ENCODE measurements at places on chromosomes 6 and 20.

GRCh38 chr6:157380458-157380778 is 572 bp upstream of the ZDHHC14 start:
- DNase-seq = no peak

DNA sequence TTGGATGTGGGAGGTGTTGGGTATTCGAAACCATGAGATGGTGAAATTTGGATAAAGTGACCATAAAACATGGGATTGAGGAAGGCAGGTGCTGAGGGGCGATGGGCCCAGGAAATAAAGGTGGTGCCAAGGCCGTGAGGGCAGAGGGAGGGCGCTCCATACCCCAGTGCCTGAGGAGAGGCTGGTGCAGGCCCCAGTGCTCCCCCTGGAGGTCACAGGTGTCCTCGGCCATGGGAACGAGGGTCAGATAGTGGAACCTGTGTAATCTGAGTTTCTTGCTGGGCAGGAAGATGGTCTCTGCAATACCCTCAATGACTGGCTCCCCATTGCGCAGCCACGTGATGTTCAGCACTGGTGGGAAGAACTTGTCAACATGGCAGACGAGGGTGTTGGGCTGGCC is 16.2 kb downstream of the HLA-DPB1 start:
- DNase-seq = no peak

GRCh38 chr6:40733770-40734396 is 146.7 kb upstream of the LRFN2 start:
- DNase-seq = no peak

DNA sequence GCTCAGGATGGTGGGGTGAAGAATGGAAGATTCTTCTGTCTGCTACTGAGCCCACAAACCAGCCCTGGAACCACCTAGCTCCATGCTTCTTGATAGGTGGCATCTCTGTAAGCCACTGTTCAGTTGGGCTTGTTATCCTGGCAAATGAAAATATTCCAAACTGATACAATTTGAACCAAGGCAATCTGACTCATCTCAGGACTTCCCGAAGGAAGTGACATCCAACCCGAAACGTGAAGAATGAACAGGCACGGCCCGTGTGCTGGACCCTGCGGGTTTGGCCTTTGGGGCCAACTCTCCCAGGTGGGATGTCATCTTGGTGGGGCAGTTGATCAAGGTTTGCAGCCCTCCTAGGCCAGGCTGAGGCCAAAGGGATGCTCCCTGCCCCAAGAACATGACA is 160.3 kb downstream of the PREX1 start:
- DNase-seq = no peak

- DNase-seq = no peak
These were observed 373.2 kb downstream of the TAF4 start for GRCh38 chr20:61692479-61692878.

DNA sequence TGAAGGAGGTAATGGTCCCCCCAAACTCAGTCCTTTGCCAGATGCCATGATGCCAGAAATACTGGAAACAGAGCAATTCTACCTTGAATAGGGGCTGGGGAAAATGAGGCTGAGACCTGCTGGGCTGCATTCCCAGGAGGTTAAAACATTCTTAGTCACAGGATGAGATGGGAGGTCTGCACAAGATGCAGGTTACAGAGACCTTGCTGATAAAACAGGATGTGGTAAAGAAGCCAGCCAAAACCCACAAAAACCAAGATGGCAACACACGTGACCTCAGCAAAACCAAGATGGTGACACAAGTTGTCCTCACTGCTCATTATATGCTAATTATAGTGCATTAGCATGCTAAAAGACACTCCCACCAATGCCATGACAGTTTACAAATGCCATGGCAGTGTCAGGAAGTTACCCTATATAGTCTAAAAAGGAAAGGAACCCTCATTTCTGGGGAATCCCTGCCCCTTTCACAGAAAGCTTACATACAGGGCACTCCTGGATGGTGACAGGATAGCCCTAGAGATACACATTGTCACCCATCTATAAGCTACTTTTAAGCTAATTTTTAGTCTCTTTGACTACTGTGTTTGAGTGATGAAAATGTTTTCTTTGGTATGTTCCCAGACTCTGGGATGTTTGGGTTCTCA is 979.7 kb downstream of the TBC1D32 start:
- DNase-seq = peak; percentile 76

GRCh38 chr20:45370571-45371160 is 7.5 kb downstream of the TP53TG5 start:
- DNase-seq = no peak

GRCh38 chr6:130827247-130828149 is at the start of gene SMLR1:
Gene SMLR1, plus strand, starts transcription at chr6:130827406. Its CDS starts 8 bp downstream, at chr6:130827414.
- no peak for DNase-seq

DNA sequence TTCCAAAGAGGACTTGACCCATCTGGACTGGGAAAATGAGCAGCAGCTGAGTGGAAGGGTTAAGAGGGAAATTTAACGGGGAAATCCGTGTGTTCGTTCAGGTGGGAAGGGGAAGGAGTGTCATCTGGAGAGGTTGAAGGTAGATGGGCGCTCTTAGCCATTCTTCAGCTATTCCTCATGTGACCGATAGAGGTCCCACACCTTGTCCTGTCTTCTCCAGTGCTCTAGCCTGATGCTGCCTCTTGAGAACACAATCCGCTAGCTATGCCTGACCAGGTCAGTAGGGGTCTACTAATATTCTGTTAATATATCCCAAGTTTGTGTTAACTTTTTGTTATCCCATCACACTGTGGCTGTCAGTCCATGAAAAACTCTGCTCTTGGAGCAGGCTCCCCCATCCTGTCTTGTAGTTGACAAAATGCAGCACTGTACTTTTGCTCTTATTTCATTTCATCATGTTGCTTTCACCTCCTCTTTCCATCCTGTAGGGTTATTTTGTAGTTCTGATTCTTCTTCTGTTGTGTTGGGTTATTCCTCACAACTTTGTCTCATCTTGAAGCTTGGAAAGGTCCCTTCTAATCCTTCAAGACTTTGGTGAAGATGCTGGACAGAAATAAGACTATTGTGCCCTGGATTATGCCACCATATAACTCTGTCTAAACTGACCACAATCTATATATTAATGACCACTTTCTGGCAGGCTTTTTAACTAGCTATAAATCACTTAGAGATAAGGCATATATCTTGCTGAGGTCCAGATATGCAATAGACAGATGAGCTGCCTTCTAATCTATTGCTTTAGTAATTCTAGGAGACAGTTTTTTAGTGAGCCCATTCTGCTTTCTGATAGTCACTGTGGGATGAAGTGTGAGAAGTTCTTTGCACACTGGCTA is 123.4 kb upstream of the SUPT3H start:
- DNase-seq = no peak

DNA sequence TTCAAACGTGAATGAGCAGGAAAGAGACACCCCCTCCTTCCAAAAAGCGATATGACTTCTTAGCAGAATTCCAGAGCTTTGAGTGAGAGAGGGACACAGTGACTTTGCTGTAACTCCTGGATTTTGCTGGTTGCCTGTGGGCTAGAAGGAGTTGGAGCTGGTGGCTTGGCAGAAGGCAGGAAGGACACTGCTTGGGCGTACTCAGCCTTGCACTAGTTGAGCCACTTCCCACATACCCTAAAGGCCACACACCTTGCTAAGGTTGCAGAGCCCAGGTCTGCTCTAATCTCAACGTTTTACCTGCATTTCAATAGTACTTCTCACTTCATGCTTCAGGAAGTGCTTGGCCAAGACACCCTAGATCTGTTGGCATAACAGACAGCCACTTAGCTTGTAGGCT is 30.6 kb downstream of the RAB22A start:
- no peak for DNase-seq

DNA sequence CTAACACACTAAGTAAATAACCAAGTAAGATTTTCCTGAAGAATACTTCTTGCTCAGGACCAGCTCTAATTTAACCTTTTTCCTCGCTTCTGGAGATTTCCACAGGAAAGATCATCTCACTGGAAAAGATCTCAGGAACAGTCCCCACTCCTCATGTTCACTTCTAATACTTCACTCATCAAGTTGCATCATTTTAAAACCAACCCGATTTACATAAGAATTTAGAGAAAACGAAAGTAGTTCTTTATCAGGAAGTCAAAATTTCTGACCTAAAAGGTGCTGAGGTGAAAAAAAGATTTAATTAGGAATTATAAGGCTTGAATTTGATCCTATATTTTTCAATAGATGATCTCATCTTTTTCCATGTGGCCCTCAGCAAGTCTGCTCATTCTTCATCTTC is 46.6 kb upstream of the PKHD1 start:
- DNase-seq = no peak

DNA sequence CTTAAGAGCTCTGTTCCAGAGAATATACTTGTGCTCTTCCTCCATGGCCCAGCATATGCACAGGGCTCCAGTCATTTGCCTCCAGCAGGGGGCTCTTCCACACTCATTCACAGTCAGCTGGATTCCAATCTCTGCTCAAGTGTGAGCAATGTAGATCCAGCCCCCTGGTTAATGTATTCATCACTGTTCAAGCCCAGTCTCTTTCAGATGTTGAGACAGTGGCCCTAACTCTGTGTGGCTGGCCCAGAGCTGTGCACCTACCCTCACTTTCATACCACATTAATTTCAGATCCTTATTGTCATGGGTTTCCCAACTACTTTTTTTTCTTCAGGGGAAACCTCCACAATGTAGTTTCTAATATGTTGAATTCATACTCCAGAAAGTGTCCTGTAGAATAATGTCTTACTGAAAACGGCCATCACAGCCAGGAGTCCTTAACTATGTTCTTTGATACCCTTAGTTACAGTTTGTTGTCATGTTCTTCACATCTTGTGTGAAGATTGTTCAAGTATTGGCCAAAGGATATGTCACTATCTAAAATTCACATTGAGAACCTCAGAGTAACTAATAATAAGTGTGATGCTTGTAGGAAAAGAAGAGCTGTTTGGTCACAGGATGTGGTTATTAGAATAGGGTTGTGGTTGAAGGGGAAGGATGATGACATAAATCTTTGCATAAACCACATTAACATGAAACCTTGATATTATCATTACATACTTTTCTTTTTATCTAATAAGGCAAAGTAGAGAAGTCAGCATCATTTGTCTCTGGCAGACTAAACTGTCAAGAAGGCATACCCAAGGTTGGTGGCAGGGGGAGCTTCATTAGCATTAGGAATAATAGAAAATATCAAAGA is 14.4 kb upstream of the HLA-DQA1 start:
- no peak for DNase-seq

GRCh38 chr20:59947376-59947775 is 7.2 kb downstream of the FAM217B start:
- no peak for DNase-seq

GRCh38 chr6:54467384-54467783 is 159.1 kb downstream of the TINAG start:
- no peak for DNase-seq

GRCh38 chr20:57266291-57267157 is at the start of gene BMP7:
Gene BMP7, minus strand, starts transcription at chr20:57266641. Its CDS starts 519 bp downstream, at chr20:57266122.
- peak; percentile 38 for DNase-seq

GRCh38 chr20:8400486-8400885 is 268.4 kb downstream of the PLCB1 start:
- no peak for DNase-seq

GRCh38 chr6:78110641-78111040 is 457.8 kb downstream of the MEI4 start:
- DNase-seq = no peak

- DNase-seq = no peak
These were observed 60.6 kb upstream of the SLC22A1 start for GRCh38 chr6:160060920-160061447.
